Mesenteric fat pad (tissue), 1 donor: ENCODE measurements at places on chromosomes 4 and X. TPM values are rescaled to one million over a fixed set of nuclear protein-coding genes. Genes with fewer than 3 reads are reported as not detected.

PGAM4 gene
- total RNA-seq: not detected

GRCh38 chrX:150352581-150352980, 10.5 kb upstream of the MAMLD1 start:
- DNase-seq: no peak

DNA sequence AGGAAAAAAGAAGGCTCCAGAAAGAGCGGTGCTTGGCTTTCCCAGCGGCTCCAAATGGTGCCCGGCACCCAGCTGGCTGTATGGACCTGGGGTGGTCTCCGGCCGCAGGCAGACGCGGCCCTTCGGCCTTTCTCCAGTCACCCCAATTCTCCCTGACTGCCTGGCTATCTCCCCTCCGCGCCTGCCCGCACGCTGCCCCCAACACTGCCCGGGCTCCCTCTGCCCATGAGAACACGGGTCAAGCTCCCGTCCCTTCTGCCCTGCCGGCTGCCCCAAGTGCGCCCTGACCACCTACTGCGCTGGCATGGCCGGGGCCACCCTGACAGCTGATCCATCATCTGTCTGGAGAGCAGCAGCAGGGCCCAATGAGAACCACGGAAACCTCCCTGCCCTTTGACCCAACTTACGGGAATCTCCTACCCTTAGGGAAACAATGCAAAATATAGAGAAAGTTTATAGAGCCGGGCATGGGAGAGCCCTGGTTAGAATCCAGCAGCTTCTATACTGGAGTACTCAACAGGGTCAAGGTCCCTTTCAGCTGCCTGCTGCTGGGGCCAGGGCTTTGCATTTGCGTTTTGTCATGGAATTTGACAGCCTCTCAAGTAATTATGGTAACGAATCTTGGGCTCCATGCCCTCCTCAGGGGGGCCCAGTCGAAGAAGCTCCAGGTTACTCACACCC, 1.2 kb upstream of the FAM3A start:
- no peak for DNase-seq

DNA sequence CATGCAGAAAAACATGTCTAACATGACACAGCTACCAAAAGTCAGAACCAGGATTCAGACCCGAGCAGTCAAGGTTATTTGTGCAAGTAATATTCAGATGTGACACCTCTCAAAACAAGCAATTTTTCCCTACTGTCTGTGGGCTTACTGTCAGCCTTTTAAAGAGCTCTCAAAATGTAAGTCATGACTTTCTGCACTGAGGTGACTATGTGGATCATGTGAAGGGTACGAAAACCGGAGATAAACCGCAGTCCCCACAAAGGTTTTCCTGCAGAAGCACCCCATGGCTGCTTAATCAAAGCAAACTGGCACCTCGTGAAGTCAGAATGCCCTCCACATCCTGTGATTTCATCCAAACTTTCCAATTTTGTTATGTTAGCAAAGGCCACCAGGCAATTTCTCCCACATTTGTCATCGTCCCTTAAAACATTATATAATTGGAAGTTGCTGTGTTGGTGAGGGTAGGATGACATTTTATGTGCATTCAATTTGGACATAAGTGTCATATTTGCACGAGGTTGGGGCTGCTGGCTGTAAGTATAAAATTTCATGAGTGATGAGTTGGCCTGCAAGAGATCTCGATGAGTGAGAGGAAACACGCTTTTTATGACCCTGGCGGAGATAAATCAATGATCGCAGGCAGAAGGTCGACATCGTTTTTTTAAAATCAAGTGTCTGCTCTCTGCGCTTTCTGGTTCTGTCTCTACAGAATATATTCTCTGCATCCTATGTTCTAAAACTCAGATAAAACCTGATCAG, 161.2 kb downstream of the STK32B start:
- no peak for DNase-seq

DNA sequence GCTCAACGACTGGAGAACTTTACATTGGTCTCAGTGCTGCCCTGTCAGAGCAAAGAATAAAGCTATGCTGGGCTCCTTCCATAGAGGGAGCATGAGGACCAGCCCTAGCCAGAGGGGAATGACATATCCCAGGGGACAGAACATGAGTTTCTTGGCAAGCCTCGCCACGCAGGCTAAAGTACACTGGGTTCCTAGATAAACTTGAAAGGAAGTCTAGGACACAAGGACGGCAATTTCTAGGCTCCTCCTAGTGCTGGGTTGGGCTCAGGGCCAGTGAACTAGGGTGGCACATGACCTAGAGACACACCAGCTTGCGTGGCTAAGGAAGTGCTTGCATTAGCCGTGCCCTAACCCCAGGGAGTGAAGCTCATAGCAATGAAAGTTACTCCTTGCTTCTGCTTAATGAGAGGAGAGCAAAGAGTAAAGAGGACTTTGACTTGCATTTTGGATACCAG, 141.0 kb downstream of the MAB21L2 start:
- DNase-seq: no peak

DNA sequence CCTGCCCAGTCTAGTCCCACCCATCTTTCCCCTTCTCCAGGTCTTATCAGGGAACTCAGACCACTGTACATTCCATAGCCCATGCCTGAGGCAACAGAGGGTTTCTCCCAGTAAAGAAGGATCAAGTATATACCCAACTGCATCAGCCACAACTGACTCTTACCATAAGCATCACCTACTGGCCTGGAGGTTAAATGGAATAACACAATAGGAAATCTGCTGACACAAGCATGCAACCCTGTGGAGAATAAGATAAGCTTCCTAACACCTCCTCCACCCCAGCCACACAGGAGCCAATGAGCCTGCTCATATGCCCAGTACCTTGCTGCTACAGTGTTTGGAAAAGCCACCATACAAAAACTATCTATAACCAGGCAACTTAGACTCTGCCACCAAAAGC, 34.6 kb upstream of the PLK4 start:
- DNase-seq: no peak

- no peak for DNase-seq
Observed at GRCh38 chrX:118271775-118272174, 74.1 kb upstream of the WDR44 start.

DNA sequence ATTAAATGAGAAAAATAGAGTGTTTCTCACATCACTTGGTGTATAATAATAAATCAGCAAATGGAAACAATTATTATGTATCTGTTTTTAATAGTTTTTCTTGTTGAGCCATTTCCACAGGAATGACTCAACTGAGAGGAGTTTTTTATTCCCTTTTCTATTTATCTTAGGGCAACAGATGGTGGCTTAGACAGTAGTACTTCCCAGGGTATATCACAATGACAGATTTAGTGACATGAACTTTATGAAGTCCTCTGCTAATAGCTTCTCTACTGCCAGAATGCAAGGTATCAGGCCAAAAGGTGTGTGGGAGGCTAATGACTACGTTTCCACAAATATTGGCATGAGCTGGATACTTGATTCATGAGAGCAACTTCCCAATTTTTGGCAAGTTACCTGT, 126.7 kb downstream of the HTR2C start:
- no peak for DNase-seq

GRCh38 chrX:3346501-3347259, at the start of gene MXRA5:
Gene MXRA5 (minus strand): TSS chrX:3346652. CDS start chrX:3343833, 2,819 bp downstream.
- no peak for DNase-seq

CENPVL2 gene
- not detected for total RNA-seq

DNA sequence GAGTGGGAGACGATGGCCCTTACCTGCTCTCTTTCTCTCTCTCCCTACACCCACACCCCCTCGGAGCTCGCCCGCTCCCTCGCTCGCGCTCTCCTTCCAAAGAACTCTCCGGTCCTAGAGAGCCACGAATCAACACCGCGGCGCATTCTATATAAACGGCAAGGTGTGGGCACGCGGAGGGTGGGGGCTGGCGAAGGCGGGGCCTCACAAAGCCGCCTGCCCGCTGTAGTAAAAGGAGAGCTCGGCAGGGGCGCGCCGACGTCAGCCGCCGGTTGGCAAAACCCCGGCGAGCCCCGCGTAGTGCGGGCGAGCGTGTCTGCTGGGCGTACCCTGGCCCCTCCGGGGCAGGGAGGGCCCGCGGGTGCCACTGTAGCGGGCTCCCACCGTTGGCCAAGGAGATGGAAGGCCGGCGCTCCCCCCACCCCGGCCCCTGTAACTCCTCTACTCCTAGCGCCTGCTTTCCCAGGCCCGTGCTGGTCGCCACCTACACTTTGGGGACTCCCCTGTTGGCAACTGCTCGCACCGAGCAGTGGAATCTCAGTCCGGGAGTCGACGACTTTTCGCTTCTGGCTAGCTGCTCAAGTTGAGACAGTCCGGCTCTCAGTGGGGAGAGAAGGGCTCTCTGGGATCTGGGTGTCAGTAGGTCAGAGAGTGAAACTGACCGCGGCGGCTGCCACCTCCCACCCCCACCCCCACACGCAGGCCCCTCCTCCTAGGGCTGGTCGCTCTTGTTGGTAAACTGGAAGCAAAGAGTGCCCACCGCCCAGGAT, 325.5 kb upstream of the F9 start:
- DNase-seq: no peak

- no peak for DNase-seq
Observed at GRCh38 chr4:151460434-151460833, 51.5 kb downstream of the FHIP1A start.

TDO2 gene
- total RNA-seq: not detected

GRCh38 chrX:70754169-70754848, 154.2 kb downstream of the TEX11 start:
- no peak for DNase-seq

DNA sequence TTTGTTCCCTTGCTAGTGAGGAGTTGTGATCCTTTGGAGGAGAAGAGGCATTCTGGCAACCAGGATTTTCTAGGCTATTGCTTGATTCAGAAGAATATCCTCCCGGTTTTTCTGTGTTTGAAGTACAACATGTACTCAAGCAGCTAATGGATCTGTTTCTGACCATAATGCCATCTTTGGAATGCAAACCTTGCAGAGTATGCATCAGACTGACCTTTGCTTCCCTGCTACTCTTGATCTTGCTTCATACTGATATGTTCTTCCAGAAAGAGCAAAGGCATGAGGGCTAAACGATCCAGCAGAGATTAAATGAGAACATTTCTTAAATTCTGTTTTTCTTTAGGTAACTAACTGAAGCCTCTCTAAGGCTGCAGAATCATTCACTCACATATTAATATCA, 265.4 kb upstream of the SLC7A11 start:
- DNase-seq: no peak

GRCh38 chr4:130825284-130825683, 1729.3 kb downstream of the C4orf33 start:
- DNase-seq: no peak

CT45A6 gene
- not detected for total RNA-seq

C1QTNF7 gene
- 1.8 TPM for total RNA-seq

PDZD4 gene
- total RNA-seq: 2.5 TPM

- no peak for DNase-seq
Observed at GRCh38 chr4:102324730-102325129, 20.6 kb downstream of the SLC39A8 start.

DNA sequence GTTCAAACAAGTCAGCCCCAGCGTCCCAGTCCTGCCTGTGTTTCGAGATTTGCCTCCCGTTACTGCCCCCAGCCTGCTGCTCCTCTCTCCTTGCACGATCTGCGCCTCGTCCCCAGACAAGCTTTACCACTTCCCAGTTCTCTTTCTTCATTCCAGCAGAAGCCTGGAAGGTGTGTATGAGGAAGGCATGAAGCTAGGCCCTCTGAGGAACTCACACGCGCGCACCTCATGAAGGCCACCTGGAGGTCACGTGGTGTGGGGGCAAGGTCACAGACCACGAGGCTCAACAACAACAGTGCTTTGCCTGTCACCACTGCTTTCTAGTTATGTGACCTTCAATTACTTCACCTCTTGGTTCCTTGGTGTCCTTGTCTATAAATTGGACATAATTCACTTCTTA, 181.0 kb downstream of the PALLD start:
- DNase-seq: no peak

DNA sequence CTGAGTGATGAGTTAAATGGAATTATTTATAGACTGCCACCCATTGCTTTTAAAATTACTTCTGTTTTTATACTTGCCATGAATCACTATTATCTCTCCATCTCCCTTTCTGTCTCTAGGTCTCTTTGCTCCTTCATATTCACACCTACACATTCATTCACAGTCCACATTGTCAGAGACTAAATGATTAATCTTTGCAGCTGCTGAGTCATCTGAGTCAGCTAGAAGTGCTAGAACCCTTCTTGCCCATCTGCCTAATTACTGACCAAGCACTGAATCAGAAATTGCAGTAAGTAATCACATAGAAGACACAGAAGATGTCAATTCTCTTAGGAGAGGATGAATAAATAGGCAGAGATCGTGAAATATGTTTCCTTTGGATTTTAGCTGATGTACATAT, 31.6 kb upstream of the RPS6KA6 start:
- DNase-seq: no peak

- no peak for DNase-seq
Observed at GRCh38 chr4:100746141-100746739, 228.4 kb upstream of the EMCN start.

IQCM gene
- not detected for total RNA-seq

SAGE1 gene
- not detected for total RNA-seq

DNA sequence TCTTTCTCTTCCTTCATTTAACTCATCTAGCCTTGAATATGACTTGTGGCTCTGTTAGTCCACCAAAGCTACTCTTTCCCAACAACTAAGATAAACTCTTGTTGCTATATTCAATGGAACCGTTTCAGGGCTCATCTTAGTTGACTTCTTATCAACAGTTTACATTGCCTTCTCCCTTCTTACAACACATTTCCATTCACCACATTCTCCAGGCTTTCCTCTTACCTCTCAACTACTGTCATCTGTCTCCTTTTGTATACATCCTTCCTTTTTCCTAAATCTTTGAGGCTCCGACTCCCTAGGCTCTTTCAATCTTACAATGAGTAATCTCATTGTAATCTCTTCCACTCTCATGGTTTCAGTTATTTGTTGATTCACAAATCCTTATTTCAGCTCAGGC, 58.5 kb downstream of the NCAPG start:
- no peak for DNase-seq

HSPA4L gene
- total RNA-seq: 3.2 TPM

- DNase-seq: no peak
Observed at GRCh38 chr4:70746179-70746839, 24.5 kb downstream of the RUFY3 start.

GRCh38 chr4:153333874-153334273, 10.6 kb upstream of the MND1 start:
- DNase-seq: no peak

DNA sequence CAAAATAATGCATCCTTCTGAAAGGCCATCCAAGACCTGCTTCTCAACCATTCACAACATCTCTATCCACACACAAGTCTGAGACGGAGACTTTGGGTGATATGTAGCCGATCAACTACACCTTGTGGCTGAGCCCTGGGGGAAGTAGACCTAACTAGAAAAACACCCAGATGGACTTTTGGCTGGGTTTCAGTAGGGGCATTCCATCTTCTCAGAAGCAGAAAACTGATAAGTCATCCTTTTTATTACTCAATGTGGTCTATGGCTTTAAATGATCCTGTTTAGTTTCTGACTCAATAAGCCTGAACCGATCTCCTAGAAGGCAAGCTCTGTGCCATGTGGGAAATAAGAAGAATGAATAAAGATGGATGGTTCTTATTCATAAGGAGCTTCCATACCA, 82.5 kb upstream of the AFF2 start:
- DNase-seq: no peak
